ENCODE measurements at places on chromosomes 5 and 9. TPM values are rescaled to one million over a fixed set of nuclear protein-coding genes. Genes with fewer than 3 reads are reported as not detected.
A peak's percentile ranks its signal among the peaks of the same experiment; 100 is the strongest.

DNA sequence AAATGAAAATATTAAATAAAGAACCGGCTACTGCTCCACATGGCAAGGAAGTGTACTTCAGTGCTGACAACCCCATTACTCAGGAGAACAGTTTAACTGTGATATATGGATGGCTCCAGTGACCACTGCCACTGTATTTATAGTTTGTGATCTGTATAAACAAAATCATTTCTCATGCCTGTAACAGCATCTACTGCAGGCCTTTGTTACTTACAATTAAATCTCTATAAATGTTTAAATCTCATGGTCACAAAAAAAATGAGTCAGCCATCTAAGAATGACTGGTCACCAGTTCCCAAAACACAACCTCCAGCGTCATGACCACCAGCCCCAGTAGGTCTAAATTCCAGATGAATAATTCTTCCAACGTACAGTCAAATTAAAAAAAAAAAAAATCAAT is 24.6 kb downstream of the SERINC5 start:
- no peak for DNase-seq

DNA sequence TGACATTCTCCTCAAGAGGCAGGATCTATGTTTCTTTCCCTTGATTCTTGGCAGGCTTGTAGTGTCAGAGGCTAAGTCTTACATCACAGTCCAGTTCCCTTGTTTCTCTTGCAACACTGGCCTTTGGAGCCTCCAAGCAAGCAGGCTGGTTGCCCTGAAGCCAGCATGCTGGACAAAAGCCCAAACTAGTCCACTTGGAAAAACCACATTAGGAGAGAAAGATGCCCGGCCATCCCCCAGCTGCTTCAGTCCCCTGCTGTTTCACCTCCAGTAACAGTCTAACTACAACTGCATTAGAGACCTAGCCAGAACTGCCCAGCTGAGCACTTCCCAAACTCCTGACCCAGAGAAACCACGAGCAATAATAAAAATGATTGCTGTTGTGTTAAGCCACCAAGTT is 87.6 kb downstream of the ADAMTS6 start:
- no peak for DNase-seq

DNA sequence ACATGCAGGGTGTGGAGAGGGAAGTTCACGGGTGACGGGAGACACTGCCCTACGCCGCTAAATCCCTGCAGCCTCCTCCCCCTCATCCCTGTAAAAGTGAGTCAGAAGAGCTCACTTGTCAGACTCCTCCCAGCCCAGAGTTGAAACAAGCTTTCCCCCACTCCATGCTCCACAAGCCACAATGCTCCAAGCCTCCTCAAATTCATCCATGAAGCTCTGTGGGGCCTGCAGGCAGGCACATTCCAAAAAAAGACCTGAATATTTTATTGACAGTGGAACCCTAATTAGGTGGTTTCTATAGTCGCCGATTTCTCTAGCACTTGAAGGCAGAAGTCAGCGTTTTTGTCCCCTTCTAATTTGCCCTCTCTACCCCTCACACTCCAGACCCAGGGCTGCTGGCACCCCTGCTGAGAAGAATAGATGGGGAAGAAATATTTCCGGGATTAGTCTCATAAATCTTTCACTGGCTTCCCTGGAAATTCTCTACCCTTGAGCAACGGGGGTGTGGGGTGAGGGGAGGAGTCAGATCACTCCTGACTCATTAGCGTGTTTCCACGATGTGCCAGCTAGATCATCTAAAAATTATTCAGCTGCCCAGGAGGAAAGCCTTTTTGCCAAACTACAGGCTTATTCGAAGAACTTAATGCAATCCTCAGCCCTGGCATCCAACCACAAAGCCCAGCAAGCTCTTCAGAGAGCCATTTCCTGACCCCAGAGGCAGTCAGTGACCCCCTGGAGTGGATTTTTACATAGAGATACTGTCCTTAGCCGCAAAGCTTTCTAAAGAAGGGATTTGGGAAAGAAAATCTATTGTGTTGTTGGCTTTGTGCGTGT is 97.1 kb downstream of the ENC1 start:
- DNase-seq: peak; percentile 13

DNA sequence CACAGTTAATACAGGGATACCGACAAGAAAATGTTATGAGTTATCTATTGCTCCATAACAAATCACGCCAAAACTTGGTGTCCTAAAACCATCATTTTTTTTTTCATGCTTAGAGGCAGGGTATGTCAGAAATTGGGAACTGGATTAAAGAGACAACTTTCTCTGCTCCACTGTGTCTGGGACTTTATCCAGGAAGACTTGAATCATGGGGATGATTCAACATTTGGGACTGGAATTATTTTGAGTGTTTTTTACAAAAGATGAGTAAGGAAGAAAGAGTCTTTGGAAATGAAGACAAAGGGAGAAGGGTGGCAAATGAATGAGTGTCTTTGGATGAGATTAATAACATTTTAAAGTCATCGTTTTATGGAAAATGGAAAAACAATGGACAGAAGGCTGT is 1883.7 kb upstream of the C9orf72 start:
- DNase-seq: no peak

GRCh38 chr9:13358128-13358527 is 78.6 kb upstream of the MPDZ start:
- DNase-seq: no peak

DNA sequence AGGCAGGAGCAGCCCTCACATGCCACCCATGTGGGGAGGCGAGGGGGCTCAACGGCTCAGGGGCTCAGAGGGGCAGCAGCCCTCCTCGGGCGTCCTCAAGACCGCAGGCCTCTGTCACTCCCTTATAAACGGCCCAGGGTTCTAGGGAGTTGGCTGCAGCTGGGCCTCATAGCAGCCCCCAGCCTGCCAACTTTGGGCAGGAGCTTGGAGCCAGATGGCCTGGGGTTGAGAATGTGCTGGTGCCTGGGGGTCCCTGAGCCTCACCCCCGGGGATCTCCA is 51.0 kb upstream of the RNU6ATAC start:
- DNase-seq: no peak

DNA sequence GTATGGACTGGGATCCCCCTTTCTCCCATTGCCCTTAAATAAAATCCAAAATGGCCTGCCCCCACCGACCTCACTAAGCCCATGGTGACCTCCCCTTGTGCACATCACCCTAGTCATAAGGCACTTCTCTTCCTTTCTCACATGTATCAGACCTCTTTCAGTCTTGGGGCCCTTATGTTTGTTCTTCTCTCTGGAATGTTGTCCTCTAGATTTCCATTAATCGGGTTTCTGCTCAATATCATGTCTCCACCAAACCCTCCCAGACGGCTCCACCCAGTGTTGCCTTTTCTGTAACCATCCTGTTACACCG is 196.3 kb downstream of the ERCC6L2 start:
- no peak for DNase-seq

GRCh38 chr9:101087426-101087825 is 58.9 kb downstream of the PLPPR1 start:
- DNase-seq: no peak

GRCh38 chr5:115818821-115819220 is 2.4 kb upstream of the CDO1 start:
- DNase-seq: no peak

DNA sequence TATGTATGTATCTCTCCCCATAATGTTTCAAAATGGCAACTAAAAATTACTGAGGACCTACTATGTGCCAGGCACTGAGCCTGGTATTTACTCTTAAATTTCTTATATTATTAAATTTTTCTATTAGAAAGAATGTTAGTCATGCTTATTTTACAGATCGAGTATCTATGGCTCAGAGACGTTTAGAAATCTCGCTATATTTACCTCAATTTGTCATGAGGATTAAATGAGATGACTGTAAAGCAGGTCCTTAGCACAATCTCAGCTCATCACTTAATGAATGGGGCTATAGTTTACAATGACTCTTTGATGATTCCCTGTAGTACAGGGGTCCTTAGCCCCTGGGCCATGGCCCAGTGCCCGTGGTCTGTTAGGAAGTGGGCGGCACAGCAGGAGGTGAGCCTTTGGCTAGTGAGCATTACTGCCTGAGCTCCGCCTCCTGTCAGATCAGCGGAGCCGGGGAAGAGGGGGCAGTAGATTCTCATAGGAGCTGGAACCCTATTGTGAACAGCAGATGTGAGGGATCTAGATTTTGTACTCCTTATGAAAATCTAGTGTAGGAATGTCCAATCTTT is 15.5 kb downstream of the ENC1 start:
- DNase-seq: no peak

- no peak for DNase-seq
These were observed 30.0 kb upstream of the MACIR start for GRCh38 chr5:103228588-103228987.

- DNase-seq: no peak
These were observed 1043.2 kb upstream of the WWC1 start for GRCh38 chr5:167248257-167248656.

GRCh38 chr9:114307899-114308267 is 15.0 kb upstream of the ORM1 start:
- DNase-seq: no peak

- no peak for DNase-seq
These were observed 201.2 kb downstream of the ACTL7B start for GRCh38 chr9:108654566-108654965.

- no peak for DNase-seq
These were observed 11.7 kb upstream of the ERBIN start for GRCh38 chr5:65914641-65915196.

GRCh38 chr9:27441741-27442070 is 82.4 kb upstream of the IFNK start:
- no peak for DNase-seq

DNA sequence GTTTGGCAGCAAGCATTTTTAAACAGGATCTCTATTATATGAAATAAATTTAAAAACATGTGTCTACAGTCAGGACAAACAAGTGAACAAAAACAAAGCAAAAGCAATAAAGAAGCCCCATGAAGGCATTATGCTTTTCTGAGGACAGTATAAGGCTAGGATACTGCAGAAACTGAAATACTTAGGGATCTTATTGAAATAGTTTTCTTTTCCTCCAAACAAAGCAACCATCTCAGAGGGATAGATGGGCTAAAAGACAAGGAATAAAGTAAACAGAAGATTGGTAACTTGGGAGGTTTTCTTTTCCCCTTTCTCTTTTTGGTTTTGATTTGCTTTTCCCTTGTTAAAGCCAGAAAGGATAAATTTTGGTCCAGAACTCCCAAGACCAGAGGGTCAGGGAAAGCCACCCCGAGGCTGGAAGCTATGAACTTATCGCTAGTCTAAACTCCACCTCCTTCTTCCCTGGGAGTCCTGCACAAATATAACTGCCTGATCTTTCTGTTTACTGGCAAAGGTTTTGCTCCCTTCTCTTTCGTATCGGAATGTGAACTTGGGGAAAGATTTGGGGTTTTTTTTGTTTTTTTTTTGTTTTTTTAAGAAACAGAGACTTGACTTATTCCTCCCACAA is 164.0 kb downstream of the GHR start:
- DNase-seq: no peak

GRCh38 chr5:154368041-154368800 is 77.6 kb upstream of the SAP30L start:
- DNase-seq: peak; percentile 12

- DNase-seq: no peak
These were observed 149.0 kb upstream of the FST start for GRCh38 chr5:53331463-53331862.

DNA sequence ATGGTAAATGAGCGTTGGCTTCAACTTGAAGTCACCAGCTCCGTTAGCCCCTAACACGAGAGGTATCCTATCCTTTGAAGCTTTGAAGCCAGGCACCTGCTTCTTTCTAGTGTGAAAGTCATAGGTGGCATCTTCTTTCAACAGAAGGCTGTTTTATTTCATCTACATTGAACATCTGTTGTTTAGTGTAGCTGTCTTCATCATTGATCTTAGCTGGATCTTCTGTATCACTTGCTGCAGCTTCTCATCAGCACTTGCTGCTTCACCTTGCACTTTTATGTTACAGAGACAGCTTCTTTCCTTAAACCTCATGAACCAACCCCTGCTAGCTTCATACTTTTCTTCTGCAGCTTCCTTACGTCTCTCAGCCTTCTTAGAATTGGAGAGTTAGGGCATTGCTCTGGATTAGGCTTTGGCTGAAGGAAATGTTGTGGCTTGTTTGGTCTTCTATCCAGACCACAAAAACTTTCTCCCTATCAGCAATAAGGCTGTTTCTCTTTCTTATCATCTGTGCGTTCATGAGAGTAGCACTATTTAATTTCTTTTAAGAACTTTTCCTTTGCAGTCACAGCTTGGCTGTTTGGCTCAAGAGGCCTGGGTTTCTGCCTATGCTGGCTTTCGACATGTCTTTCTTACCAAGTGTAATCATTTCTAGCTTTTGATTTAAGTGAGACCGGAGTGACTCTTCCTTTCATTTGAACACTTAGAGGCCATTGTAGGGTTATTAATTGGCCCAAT is 47.2 kb downstream of the PCSK5 start:
- DNase-seq: no peak

- no peak for DNase-seq
These were observed 355.4 kb upstream of the PRR16 start for GRCh38 chr5:120108586-120109248.

DNA sequence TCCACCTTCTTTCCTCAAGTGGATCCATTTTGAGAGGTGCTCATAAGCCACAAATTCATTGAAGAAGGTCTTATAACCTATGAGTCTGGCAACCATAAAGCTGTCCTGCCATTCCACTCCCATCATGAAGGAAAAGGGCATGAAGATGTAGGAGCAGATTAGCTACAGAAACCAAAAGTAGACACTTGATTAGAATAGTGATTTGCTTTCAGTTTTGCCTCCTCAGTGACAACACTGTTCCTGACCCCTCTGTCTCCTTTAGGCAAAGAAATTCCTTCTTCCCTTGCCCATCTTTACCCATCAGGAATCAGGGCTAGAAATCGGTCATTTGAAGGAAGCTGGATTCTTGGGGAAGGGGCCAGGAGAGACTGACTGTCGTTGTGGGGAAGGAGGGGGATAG is 55.2 kb downstream of the SLC28A3 start:
- no peak for DNase-seq

- DNase-seq: no peak
These were observed 20.0 kb upstream of the FAM120AOS start for GRCh38 chr9:93473411-93473810.

- DNase-seq: no peak
These were observed 10.9 kb upstream of the ZNF474 start for GRCh38 chr5:122118356-122118948.

DNA sequence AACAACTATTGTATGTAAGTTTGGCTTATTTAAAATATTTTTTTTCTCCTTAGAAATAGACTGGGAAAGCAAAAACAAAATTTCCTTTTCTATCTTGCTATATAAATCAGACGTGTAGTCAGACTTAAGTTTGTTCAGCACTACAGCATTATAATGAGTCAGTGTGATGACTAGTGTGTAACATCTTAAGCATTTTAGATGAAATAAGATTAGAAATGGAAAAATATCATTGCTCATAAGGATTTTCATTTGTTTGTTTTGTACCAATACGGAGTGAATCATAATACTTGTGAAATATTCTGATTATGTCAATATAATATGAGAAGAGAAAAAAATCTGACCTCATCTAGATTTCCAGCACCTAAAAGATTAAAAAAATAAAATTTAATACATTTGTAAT is 64.7 kb upstream of the RICTOR start:
- no peak for DNase-seq

KCNMB1 gene
- 5.9 TPM for total RNA-seq

GADD45G gene
- 28.4 TPM for total RNA-seq

SLC34A3 gene
- 0.57 TPM for total RNA-seq

LHX6 gene
- 7.3 TPM for total RNA-seq

HTR1A gene
- total RNA-seq: 1.2 TPM

PKD2L2 gene
- total RNA-seq: not detected

GRIN3A gene
- 0.80 TPM for total RNA-seq

CATSPER3 gene
- 3.2 TPM for total RNA-seq

ECSCR gene
- 5.3 TPM for total RNA-seq

CCL28 gene
- total RNA-seq: 6.3 TPM

TAF11L14 gene
- not detected for total RNA-seq

RGS7BP gene
- 7.3 TPM for total RNA-seq

RFK gene
- total RNA-seq: 18.4 TPM

RICTOR gene
- total RNA-seq: 36.8 TPM

MSMP gene
- not detected for total RNA-seq

NMUR2 gene
- total RNA-seq: 7.0 TPM

RASGRF2 gene
- total RNA-seq: 7.6 TPM

All from prostate gland (tissue), 2 donors.